ENCODE measurements at places on chromosomes 2 and 18. TPM values are rescaled to one million over a fixed set of nuclear protein-coding genes. Genes with fewer than 3 reads are reported as not detected.

- H3K27ac ChIP-seq: no peak overlapping the region
- no peak overlapping the region for H3K4me3 ChIP-seq
- no peaks in the 10 kb centered on the region for H3K36me3 ChIP-seq
Observed at GRCh38 chr18:58402247-58402646, 226.6 kb downstream of the ALPK2 start.

DNA sequence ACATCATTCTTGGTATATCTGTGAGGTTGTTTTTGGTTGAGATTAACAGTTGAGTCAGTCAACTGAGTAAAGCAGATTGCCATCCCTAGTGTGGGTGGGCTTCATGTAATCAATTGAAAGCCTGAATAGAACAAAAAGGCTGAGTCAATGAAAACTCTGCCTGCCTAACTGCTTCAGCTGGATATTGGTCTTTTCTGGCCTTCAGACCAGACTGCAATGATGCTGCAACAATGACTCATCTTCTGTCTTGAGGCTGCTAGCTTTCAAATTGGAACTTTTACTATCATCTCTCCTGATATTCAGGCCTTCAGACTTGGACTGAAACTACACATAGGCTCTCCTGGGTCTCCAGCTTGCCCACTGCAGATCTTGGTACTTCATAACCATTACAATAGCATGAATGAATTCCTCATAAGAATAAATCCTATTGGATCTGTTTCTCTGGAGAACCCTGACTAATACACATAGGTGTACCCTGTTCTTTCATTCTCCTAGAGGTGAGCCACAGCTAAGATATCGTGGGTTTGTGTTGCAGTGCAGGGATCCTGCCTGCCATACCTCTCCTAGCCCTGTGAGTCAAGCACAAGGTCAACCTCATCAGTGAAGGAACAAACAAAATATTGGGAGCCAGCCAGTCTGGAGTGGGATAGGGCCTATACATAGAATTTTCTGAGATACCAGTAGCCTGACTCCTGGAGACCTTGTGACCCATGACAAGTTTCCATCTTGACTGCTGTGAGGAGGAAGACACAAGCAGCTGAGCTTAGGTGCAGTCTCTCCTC is 473.8 kb downstream of the DCC start:
- DNase-seq: no peak
- H3K36me3 ChIP-seq: no peaks in the 10 kb centered on the region
- H3K4me1 ChIP-seq: no peaks in the 10 kb centered on the region
- H3K27me3 ChIP-seq: no peaks in the 10 kb centered on the region
- H3K27ac ChIP-seq: no peak overlapping the region

- H3K27ac ChIP-seq: peak overlapping the region; percentile 33
- no peaks in the 10 kb centered on the region for H3K36me3 ChIP-seq
- H3K4me3 ChIP-seq: no peak overlapping the region
- peaks cover 32% of the 10 kb centered on the region for H3K4me1 ChIP-seq
Observed at GRCh38 chr2:190656301-190656700, 7.4 kb downstream of the NAB1 start.

DNA sequence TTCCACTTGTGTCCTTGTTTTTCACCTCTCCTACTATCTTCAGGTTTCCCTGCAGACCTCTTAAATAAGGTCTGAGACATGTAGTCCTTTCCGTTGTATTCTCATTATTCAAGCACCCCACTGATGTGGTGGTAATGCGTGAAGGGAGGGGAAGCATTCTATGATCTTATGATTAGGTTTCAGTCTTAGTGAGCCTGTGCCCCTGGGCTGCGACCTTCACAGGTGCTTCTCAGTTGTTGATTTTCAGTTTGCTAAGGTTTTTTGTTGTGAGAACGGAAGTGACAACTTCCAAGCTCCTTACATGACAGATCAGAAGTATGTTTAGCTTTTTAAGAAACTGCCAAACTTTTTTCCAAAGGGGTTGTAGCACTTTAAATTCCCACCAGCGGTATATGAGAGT is 41.3 kb downstream of the VPS54 start:
- no peaks in the 10 kb centered on the region for H3K4me1 ChIP-seq
- DNase-seq: no peak
- H3K4me3 ChIP-seq: no peak overlapping the region
- peaks cover 65% of the 10 kb centered on the region for H3K36me3 ChIP-seq
- no peak overlapping the region for H3K27ac ChIP-seq
- H3K27me3 ChIP-seq: no peaks in the 10 kb centered on the region

GRCh38 chr18:22983175-22983574 is 50.0 kb downstream of the RBBP8 start:
- DNase-seq: no peak
- H3K4me3 ChIP-seq: no peak overlapping the region
- no peaks in the 10 kb centered on the region for H3K36me3 ChIP-seq
- H3K27me3 ChIP-seq: no peaks in the 10 kb centered on the region

- no peak for DNase-seq
- no peak overlapping the region for H3K27ac ChIP-seq
- H3K4me3 ChIP-seq: no peak overlapping the region
- H3K4me1 ChIP-seq: peaks cover under 1% of the 10 kb centered on the region
- no peaks in the 10 kb centered on the region for H3K27me3 ChIP-seq
Observed at GRCh38 chr2:237154082-237154638, 68.5 kb downstream of the COPS8 start.

- no peaks in the 10 kb centered on the region for H3K4me1 ChIP-seq
- no peaks in the 10 kb centered on the region for H3K27me3 ChIP-seq
- no peak for DNase-seq
- H3K27ac ChIP-seq: no peak overlapping the region
Observed at GRCh38 chr2:174826051-174826450, 61.8 kb upstream of the CHRNA1 start.

DNA sequence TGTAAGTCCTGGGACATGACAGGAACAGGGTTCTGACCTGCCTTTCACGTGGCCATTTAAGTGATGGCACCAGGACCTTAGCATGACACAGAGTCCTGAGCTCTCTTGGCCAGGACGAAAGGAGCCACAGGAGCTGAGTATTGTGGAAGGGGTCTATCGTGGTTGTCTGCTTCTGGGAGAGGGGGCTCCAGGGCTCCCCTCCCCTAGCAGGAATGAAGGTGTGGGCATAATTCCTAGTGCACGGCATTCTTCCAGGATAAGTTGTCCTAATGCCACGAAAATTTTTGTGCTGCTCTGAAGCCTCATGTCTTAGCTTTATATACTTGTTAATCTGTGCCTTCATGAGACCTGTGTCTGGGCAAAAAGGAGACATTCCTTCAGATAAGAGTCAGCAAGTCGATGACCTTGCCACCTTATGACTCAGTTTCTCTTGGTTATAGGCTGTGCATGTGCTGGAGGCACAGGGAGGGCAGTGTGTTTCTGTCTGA is 17.1 kb downstream of the GATA6 start:
- peaks cover 3% of the 10 kb centered on the region for H3K27me3 ChIP-seq
- H3K27ac ChIP-seq: no peak overlapping the region
- H3K4me3 ChIP-seq: no peak overlapping the region

DNA sequence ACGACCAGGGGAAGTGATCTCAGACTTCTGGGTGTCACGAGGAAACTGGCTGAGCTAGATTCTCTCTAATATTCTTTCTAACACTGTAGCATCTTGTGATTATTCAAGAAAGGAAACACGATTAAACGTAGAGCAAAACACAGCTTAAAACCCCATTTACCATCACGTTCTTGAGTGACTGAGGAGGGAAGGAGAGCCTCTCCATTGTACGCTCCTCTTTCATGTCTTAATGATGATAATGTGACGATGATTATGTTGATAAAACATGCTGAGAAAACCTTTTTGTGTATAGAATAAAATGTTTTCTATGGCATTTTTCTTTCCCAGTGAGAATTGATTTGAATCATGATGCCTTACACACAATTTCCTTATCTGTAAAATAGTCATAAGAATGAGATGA is 705.6 kb upstream of the ID2 start:
- H3K36me3 ChIP-seq: no peaks in the 10 kb centered on the region
- no peaks in the 10 kb centered on the region for H3K27me3 ChIP-seq
- H3K4me3 ChIP-seq: no peak overlapping the region
- DNase-seq: no peak
- H3K27ac ChIP-seq: no peak overlapping the region

- no peaks in the 10 kb centered on the region for H3K36me3 ChIP-seq
- DNase-seq: no peak
- no peak overlapping the region for H3K4me3 ChIP-seq
- no peaks in the 10 kb centered on the region for H3K27me3 ChIP-seq
- H3K4me1 ChIP-seq: no peaks in the 10 kb centered on the region
- no peak overlapping the region for H3K27ac ChIP-seq
Observed at GRCh38 chr2:8437949-8438400, 243.9 kb upstream of the ID2 start.

- H3K27me3 ChIP-seq: no peaks in the 10 kb centered on the region
- no peak overlapping the region for H3K4me3 ChIP-seq
- no peaks in the 10 kb centered on the region for H3K36me3 ChIP-seq
- DNase-seq: no peak
Observed at GRCh38 chr18:54717673-54718407, 110.4 kb upstream of the RAB27B start.

- H3K36me3 ChIP-seq: no peaks in the 10 kb centered on the region
- peaks cover 14% of the 10 kb centered on the region for H3K4me1 ChIP-seq
- H3K4me3 ChIP-seq: no peak overlapping the region
Observed at GRCh38 chr2:231685349-231686191, 22.8 kb upstream of the PTMA start.

GRCh38 chr2:71603311-71603811 is 150.0 kb downstream of the DYSF start:
- H3K36me3 ChIP-seq: peaks cover 86% of the 10 kb centered on the region
- H3K4me1 ChIP-seq: peaks cover 3% of the 10 kb centered on the region

GRCh38 chr2:98175811-98176210 is 88.8 kb downstream of the VWA3B start:
- peaks cover 7% of the 10 kb centered on the region for H3K4me1 ChIP-seq
- H3K36me3 ChIP-seq: no peaks in the 10 kb centered on the region
- no peak overlapping the region for H3K27ac ChIP-seq
- no peaks in the 10 kb centered on the region for H3K27me3 ChIP-seq

DNA sequence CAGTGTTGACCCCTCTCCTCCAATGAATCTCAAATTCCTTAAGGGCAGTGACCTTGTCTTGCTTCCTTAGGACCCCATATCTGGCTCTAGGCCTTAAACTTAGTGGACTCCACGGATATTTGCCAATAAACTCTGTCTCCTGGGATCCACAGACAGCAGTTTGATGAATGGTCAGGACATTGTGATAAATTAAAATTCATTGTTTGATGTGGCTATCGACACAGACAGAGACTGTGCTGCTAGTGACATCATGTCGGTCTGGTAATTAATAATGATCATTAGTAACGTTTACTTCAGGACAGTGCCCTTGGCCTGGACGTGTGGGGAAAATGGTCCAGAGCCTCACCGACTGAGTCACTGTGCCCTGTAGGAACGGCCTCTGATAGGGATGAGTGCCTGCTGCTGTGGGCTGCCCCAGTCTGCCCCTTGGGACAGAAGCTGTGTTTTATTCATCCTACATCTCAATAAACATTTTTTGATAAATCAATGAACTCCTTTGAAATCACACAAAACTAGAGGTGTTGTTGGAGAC is 5.2 kb upstream of the SLC35F6 start:
- no peak for DNase-seq
- no peaks in the 10 kb centered on the region for H3K36me3 ChIP-seq
- H3K27me3 ChIP-seq: no peaks in the 10 kb centered on the region
- H3K27ac ChIP-seq: peak overlapping the region; percentile 65

GRCh38 chr2:233440714-233441113 is 86.4 kb downstream of the DGKD start:
- H3K4me3 ChIP-seq: no peak overlapping the region
- H3K27me3 ChIP-seq: no peaks in the 10 kb centered on the region
- DNase-seq: no peak
- H3K4me1 ChIP-seq: peaks cover 32% of the 10 kb centered on the region

DNA sequence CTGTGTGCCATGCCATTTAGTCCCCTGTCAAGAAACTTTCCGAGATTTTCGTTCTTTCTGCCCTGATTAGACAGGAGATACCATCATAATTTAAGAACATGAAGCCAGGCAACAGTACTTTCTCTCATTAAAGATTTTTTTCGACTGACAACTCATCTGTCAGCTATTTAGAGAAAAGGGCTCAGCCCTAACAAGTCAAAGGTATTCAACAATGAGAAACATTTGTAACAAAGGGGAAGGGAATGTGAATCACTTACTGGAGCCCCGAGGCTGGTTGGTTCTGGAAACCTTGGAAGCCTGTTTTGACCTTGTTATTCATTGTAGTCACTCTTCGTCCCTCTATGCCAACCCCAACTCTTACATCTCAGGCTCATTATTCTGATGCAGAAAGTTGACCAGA is 199.4 kb downstream of the SPP2 start:
- DNase-seq: no peak
- H3K27me3 ChIP-seq: no peaks in the 10 kb centered on the region
- no peaks in the 10 kb centered on the region for H3K36me3 ChIP-seq
- no peak overlapping the region for H3K4me3 ChIP-seq
- no peaks in the 10 kb centered on the region for H3K4me1 ChIP-seq
- H3K27ac ChIP-seq: no peak overlapping the region

- DNase-seq: no peak
- no peaks in the 10 kb centered on the region for H3K27me3 ChIP-seq
- no peak overlapping the region for H3K27ac ChIP-seq
- H3K4me1 ChIP-seq: no peaks in the 10 kb centered on the region
- no peaks in the 10 kb centered on the region for H3K36me3 ChIP-seq
Observed at GRCh38 chr2:228938629-228939028, 332.5 kb downstream of the PID1 start.

GRCh38 chr2:222492683-222493082 is 68.3 kb downstream of the SGPP2 start:
- no peak overlapping the region for H3K4me3 ChIP-seq
- no peaks in the 10 kb centered on the region for H3K4me1 ChIP-seq
- H3K27me3 ChIP-seq: no peaks in the 10 kb centered on the region
- no peak for DNase-seq
- H3K36me3 ChIP-seq: no peaks in the 10 kb centered on the region

Gene SIX2
- 30.4 TPM for total RNA-seq

Gene ABCB11
- total RNA-seq: 0.04 TPM

Gene SLC14A1
- total RNA-seq: 8.6 TPM

Gene SGPP2
- total RNA-seq: 0.19 TPM

Gene UGT1A3
- total RNA-seq: not detected

Gene PRLH
- not detected for total RNA-seq

Gene FN1
- total RNA-seq: 64.3 TPM

Gene RUFY4
- total RNA-seq: not detected

Gene CARF
- total RNA-seq: 4.5 TPM

Gene RAPGEF4
- total RNA-seq: 1.4 TPM

Gene BCL11A
- total RNA-seq: 0.66 TPM

Gene REG1B
- 0.38 TPM for total RNA-seq

Gene GPR75
- 0.51 TPM for total RNA-seq
